Activated T-helper 1 cell treated with anti-CD3 and anti-CD28 coated beads, Interleukin-12 subunit alpha, Interleukin-12 subunit beta, Interleukin-2, Interleukin-4 antibody, amounts not matched to agents 30 ng/mL and 10 ng/mL and 1 ng/mL, durations not matched to agents 14 hours and 24 hours and 36 hours (primary cell): ENCODE measurements at places on chromosomes 4 and X. TPM values are rescaled to one million over a fixed set of nuclear protein-coding genes. Genes with fewer than 3 reads are reported as not detected.

- no peak for DNase-seq
Measured at GRCh38 chr4:180057299-180057721, 2185.9 kb upstream of the TENM3 start.

DNA sequence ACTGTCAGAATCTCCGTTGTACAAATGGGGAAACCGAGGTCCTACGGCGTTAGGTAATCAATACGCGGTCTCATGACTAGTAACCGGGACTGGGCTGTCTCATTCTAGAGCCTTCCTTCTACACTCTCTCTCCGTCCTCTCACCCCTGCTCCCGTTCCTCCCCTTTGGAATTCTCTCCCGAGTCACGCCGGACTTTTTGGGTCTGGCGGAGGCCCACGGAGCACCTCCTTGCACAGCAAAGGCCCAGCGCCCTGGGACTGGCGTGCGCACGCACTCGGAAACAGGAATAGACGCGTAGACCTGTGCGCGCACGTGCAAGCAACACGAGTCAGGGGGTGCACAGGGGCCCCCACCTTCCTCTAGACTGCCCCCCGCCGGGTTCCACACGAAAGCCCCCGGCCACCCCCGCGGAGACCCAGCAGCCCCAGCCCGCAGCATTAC, 361 bp downstream of the QDPR start:
- DNase-seq, result peak; percentile 29

- no peak for DNase-seq
Measured at GRCh38 chr4:75036046-75036830, 103.3 kb downstream of the PARM1 start.

GRCh38 chr4:158771776-158772175, 3.0 kb downstream of the FNIP2 start:
- no peak for DNase-seq

DNA sequence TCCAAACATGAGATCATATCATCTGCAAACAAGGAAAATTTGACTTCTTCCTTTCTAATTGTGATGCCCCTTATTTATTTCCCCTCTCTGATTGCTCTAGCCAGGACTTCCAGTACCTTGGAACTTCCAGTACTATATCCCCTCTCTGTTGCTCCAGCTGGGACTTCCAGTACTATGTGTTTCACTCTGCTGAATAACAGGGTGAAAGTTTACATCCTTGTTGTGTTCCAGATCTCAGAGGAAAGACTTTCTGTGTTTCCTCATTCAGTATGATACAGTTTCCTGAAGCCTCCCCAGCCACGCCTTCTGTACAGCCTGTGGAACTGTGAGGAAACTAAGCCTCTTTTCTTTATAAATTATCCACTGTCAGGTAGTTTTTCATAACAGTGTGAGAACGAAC, 381.3 kb upstream of the FAM47C start:
- no peak for DNase-seq

GRCh38 chr4:47562297-47562696, 77.2 kb downstream of the ATP10D start:
- DNase-seq, result no peak

DNA sequence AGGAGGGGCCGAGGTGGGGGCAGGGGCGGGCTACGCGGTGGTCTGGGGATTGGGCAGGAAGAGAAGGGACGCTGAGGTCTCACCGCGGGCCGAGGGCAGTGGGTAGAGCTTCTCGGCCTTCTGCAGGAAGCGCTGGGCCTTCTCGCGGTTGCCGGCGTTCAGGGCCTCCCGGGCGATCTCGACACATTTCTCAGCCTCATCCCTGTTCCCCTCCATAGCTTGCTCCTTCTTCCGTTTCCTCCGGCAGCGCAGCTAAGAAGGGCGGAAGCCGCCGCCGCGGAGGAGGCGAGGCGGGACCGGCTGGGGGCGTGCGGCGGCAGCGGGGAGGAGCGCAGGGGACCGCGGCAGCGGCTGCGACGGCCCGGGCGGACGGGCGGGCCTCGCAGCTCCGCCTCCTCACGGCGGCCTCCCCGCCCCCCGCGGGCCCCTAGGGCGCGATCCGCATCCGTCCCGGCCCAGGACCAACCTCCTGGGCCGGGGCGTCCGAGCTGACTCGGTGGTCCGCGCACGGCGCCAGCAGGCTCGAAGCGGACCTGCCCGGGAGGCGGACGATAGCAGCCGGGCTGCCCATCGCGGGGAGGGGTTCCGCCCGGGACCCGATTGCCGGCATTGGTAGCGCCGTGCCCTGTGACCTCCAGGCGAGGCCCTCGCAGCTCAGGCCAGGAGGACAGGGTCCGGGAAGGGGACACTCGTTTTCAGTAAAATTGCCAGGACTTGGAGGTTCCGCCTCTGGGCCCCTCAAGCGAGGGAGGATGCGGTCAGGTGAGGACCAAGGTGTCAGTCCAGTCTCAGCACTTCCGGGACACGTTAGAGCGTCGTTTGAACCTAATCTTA, at the start of gene DNAJB14:
Gene DNAJB14 (minus strand): TSS at position 263 of the 834 bp plus-strand sequence. CDS start 47 bp downstream, at position 216.
- peak; percentile 83 for DNase-seq

GRCh38 chrX:37816766-37817165, 30.6 kb downstream of the DYNLT3 start:
- DNase-seq, result no peak

DNA sequence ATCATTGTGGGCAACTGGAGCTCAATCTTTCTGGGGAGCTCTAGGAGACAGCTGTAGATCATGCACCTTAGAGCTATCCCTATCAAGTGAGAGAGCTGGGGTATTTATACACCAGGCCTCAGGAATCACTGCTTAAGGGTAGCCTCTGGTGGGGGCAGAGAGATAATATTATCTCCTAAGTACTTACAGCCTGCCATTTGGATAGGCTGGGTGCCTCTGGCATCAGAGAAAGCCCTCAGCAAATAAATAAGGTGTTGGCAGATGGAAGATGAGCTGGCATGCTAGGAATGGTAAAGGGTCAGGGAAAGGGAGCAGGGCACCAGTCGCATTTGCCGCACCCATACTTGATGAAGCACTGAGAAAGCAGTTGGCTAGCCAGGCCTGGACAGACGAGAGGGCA, 75.9 kb downstream of the HCCS start:
- DNase-seq, result no peak

GRCh38 chr4:124904723-124905388, 192.3 kb upstream of the ANKRD50 start:
- no peak for DNase-seq

DNA sequence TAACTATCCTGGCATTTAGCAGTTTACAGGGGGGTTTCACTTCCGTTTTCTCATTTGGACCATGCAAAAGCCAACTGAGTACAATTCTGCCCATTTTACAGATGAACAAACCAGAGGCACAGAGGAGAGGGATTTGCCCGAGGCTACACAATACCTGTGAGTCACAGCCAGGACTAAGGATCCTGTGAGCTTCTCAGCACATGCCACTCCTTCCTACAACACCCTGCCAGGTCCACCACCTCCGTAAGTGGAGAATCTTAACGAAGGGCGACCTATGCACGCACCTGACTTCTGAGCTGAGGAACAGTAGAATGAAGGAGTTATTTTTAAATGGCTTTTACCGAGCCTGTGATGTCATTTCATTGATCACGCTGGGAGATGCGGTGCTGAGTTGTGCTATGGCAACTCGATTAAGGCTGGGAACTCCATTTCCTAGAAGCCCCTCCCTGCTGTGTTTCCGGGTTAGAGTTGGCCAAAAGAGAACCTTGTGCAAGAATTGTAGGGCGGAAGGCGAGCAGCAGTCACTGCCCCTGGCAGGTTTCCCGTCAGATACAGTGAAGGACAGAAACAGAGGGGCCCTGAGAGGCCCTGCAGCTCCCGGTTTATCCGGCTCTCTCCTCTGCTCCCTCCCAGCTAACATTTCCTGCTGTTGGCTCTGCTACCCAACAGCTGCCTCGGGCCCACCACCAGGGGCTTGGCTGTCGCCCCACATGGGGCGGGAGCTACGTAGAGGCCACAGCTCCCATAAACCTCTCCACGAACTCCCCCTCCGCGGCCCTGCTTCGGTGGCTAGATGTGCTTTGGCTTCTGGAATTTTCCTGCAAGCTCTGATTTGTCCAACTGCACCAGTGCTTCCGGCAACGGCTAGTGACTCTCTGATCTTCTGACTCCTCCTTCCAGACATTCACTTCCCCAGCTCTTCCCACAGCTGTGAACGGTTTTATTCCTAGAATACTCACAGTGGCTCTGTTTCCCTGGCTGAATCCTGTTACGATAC, 75.1 kb upstream of the USP9X start:
- DNase-seq, result peak; percentile 53

GRCh38 chrX:110418316-110419235, 59.9 kb downstream of the RTL9 start:
- no peak for DNase-seq

DNA sequence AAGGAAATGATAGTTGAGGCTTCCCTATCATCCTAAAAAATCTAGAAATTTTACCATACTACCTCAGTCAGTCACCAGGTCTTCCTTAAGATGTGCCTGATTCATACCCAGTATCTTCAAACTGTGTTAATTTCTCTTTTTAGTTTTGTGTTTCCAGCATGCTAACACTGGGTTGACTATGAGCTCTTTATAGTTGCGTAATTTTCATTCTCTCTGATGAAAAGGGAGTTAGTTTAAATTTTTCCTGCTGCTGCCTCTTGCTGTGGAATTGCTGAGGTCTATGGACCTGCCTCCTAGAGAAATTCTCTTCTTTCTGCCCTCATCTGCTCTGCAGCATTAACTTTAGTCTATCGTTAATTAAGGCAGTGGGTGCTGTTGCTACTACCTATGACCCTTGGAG, 66.6 kb downstream of the BANK1 start:
- no peak for DNase-seq

CENPI gene
- total RNA-seq, result 11.4 and 13.1 TPM in 2 replicates
